ENCODE measurements at places on chromosomes 1 and 21.

DNA sequence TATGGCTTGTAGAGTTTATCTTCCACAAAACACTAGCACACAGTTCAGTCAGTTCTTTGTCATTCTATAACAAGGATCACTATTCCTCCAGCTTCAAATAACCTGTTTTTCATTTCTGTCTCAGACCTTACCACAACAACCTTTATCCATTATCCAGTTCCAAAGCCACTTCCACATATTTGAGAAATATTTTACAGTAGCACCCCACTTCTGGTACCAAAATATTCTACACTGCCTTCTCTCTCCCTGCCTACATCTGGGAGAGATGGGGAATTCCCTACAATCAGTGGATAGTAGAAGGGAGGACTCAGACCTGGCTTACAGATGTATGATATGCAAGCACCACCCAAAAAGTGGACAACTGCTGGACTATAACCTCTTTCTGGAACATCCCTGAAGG lies 651.4 kb downstream of the ADGRL2 start:
- no peak for ATAC-seq

DNA sequence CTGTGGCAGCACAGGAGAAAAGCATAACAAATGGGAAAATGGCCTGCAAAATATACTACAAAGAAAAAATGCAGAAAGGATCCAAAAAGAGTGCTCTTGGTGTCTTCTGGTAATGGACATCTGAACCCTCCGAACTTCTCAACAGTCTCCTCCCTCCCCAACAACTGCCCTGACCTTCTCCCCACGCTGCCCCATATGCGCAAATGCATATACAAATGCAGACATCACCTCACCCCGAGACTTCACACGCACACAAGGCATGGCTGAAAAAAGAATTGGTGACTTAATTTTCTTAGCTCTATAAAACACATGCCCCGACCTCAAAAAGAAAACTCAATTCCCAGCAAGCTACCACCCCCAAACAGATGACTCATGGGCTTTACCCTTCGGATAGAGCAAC lies 8.4 kb downstream of the KCND3 start:
- no peak for ATAC-seq

DNA sequence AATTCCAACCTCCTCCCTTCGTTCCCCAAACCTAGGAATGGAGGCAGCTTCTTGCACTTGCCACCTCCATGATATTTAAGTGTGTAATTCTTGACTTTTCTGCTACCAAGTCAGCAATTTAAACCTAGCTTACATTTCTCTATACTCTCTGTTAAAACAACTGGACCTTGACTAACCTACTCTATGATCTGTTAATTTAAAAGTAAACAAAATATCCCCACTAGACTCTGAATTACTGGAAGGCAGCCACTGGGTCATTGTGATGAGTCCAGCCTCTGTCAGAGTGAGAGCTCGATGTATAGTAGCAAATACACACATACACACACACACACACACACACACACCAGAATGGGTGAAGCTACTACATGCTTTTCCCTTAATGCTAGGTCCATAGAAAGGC lies 40.0 kb upstream of the DHCR24 start:
- ATAC-seq: peak; percentile 29

DNA sequence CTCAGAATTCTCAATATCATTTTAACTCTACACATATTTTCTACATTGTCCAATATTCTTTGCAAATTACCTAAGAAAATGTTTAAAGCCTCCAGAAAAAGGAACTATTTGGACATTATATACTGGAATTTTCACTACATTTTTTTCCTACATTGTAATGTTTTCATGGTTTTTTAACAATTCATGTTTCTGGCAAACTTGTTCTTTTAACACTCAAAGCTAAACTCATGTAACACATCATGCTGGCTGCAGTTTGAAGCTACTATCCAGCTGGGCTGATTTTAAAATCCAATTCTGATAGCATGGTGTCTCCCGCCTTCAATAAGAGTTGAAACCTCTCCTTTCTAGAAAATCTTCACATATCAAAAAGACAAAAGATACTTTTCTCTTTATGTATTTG lies 52.0 kb downstream of the TGFBR3 start:
- ATAC-seq: no peak

DNA sequence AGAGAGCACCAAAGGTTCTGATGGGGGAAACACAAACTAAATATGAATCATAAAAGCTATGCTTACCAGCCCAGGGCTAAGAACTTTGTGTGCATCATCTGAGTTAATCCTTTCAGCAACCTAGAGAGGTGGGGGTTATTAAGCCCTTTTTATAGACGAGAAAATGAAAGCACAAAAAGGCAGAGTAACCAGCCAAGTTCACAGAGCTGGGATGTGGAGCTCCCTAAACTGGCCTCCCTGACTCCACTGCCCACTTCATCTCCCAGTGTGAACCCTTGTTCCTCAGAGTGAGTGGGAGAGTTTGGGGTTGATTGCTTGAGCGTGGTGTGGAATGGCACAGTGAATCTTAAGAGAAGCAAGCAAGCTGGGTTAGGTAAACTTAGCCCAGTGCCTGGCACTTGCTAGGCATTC lies 10.8 kb upstream of the BCAR3 start:
- peak; percentile 45 for ATAC-seq

DNA sequence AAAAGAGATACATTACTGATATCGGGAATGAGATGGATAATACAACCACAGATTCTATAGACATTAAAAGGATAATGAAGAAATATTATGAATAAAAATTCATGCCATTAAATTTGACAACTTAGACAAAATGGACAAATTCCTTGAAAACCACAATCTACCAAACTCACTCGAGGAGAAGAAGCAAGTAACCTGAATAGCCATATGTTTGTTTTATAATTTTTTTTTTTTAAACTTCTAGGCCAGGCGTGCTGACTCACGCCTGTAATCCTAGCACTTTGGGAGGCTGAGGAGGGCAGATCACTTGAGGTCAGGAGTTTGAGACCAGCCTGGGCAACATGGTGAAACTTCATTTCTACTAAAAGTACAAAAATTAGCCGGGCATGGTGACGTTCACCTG lies 327.9 kb downstream of the VAV3 start:
- ATAC-seq: no peak

DNA sequence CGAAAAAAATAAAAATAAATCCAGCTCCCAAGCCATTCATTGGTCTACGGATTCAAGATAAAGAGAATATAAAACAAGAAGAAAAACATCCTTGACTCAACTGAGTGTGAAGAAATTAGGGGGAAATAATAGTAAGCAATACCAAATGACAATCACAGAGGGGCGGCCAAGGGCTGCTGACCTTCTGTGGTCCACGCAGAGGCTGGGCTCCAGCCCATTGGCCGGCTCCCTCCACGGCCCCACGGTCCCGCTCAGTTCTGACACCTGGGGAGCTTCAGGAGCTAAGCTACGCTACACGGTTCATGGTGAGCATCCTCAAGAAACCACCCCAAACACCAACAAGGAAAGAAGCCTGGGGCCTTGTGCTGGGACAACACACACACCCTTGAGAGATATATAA lies 400 bp upstream of the KRTAP10-12 start:
- no peak for ATAC-seq

GRCh38 chr21:30769724-30770431 lies 14.7 kb upstream of the KRTAP21-1 start:
- no peak for ATAC-seq

- ATAC-seq: peak; percentile 8
Measured at GRCh38 chr1:208103597-208104513, 140.3 kb downstream of the PLXNA2 start.

GRCh38 chr1:153750026-153750995 lies 22.5 kb downstream of the INTS3 start:
- no peak for ATAC-seq

GRCh38 chr1:204990059-204990664 lies 52.9 kb upstream of the CNTN2 start:
- no peak for ATAC-seq

DNA sequence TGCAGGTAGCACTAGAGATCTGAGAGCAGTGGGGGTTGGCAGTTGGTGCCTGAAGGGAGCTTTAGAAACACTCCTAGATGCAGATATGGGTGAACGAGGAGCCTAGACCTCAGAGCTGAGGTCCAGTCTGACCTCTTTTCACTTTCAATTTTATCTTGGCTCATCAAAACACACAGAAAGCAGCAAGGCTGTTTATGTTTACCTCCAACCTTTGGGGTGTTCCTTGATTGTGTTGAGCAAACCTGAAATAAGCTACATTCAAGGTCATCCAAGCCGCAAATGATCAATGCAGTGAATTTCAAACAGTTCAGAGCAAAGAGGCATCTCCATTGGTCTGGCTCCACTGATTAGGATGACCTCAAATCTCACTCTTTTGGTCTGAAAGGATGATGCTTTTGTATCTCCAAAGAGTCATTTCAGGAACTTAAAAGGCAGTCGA lies 1.3 kb downstream of the LY9 start:
- no peak for ATAC-seq

- no peak for ATAC-seq
Measured at GRCh38 chr1:89809556-89809955, 11.3 kb upstream of the LRRC8D start.

DNA sequence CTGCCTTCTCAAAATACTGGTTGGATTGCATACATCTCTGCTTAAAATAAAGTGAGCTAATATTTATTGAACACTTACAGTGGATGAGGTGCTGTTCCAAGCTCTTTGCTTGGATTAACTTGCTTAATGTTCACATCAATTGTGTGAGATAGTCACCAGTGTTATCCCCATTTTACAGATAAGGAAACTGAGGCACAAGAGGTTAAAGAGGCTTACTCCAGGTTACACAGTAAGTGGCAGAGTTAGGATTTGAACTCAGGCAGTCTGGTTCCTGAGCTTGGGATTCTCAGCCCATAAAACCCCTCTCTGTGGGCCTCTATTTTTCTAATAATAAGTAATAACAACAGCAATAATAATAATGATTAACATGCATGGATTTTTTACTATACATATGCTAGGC lies 13.6 kb upstream of the FAAH start:
- no peak for ATAC-seq

DNA sequence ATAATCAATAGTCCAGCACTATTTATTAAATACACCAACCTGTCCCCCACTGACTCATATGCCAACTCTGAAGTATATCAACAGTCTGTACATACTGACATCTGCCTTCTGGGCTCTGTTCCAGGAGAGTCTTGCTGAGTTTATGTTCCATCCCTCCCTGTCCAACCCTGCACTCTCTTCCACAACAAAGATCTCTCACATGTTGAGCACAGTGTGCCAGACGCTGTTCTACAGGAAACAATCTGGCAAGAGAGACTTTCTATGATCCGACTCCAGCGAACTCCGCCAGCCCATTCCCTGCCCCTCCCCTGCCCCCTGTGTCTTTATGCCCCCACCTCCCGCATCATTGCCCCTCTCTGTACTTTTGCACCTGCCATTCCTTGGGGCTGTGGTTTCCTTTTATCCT lies 3.4 kb downstream of the LACTBL1 start:
- peak; percentile 90 for ATAC-seq

DNA sequence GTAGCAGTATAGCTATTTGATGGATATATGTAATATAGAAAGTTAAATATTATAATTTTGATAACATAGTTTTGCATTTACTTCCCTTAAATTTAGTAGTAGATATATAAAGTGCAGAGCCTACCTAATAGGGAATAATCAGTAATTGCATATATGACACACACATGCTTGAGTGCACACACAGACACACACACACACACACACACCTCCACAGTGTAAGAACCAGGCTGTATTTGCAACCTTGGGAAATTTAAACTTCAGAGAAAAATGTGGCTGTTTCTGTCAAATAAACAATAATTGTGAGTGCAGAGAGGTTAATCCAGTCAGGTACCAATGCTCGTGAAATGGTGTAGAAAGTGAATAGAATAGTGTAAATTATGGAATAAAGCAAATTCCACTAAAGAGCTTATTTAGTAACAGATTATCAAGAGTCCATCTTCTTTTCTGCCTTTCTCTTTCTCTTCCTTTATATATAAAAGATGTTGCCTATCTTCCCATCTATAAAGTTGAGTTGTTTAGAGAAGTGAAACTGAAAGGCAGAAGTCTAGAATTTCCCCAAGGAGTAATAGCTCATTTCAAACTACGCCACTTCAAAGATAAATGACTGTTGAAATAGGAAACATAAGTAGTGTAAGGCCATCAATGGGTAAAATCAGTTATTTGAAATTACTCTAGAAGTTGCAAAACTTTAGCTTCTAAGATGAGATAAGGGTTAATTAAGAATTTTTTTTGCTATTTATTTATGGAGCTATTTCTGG lies 273.7 kb downstream of the SRGAP2C start:
- peak; percentile 28 for ATAC-seq

DNA sequence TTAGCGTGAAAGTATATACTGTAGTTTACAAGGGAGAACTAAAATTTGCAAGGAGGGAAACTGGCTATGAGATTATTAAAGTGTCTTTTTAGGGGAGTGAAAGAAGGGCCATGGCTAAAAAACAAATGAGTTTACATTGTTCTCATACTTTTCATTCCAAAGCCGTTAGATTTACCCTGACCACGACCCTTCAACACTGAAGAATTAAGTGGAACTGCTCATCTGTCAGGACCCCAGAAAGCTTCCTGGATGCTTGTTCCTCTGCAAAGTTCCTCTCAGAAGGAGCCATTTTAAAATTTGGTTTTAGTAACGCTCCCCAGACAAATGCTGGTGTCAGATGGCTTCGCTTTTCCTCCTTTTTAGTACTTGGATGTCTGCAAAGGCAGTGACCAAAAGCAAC lies 82.7 kb upstream of the ZBTB18 start:
- peak; percentile 73 for ATAC-seq

- ATAC-seq: no peak
Measured at GRCh38 chr1:101194746-101195145, 42.1 kb upstream of the S1PR1 start.

GRCh38 chr1:15282810-15283474 lies 35.9 kb downstream of the FHAD1 start:
- no peak for ATAC-seq

- no peak for ATAC-seq
Measured at GRCh38 chr1:232923739-232924386, 26.5 kb upstream of the NTPCR start.

DNA sequence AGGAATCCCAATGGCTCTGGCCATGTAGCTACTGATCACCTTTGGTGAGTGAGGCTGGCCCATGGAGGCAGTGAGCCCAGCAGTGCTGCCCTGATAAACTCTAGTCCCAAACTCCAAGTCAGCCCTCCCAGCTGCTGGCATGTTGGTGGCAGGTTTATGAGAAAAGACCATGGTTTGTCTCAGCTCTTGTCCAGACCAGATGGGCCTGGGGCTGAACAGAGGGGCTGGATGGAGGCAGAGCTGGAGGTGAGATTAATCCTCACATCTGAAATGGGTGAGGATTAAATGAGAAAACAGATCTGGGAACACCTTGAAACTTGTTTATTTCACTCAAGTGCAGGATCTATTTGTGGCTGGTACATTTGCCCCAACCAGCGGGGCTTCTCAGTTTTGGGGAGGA lies 3.2 kb downstream of the TMEM269 start:
- ATAC-seq: no peak

GRCh38 chr1:46682064-46682463 lies 10.4 kb downstream of the TEX38 start:
- ATAC-seq: no peak

- ATAC-seq: no peak
Measured at GRCh38 chr1:228983231-228983660, 248.0 kb downstream of the RHOU start.

Measured in SK-N-SH treated with all-trans-retinoic acid at 6 μM for 48 hours (cell line).